ENCODE measurements at places on chromosomes 2 and 18. TPM values are rescaled to one million over a fixed set of nuclear protein-coding genes. Genes with fewer than 3 reads are reported as not detected.

TAF1B gene
- 44.0 TPM for total RNA-seq

GALM gene
- total RNA-seq: 35.2 TPM

FLACC1 gene
- 1.2 TPM for total RNA-seq

FAM124B gene
- 1.2 TPM for total RNA-seq

RAPGEF4 gene
- total RNA-seq: 1.3 TPM

EML6 gene
- 0.49 TPM for total RNA-seq

ALK gene
- 0.27 TPM for total RNA-seq

MEP1B gene
- total RNA-seq: not detected

C2orf66 gene
- not detected for total RNA-seq

NAT8 gene
- total RNA-seq: not detected

NDUFAF7 gene
- 11.1 TPM for total RNA-seq

MAP3K19 gene
- not detected for total RNA-seq

DHRS9 gene
- total RNA-seq: not detected

SMAD7 gene
- 27.2 TPM for total RNA-seq

CD8A gene
- total RNA-seq: not detected

GPR35 gene
- total RNA-seq: 0.09 TPM

KCNK3 gene
- not detected for total RNA-seq
